Mesendoderm (in vitro differentiated cells): ENCODE measurements at places on chromosomes 3 and 15.

DNA sequence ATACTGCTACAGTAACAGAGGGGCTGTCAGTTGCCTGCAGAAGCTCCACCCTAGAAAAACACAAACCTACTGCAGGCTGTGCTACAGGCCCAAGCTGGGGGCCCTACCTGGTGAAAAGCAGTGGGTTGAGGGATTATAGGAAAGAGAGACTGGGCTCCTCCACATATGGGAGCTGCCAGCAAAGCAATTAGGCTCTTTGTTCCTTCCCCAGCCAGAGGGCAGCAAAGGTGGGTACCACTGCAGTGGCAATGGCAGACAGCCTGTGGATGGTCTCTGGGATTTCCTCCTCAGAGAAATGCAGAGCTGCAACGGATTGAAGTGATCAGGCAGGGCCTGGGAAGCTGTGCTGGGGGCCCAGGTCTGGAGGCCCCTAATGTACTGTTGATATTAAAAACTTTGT lies 19.1 kb upstream of the DNAAF4 start:
- peak; percentile 29 for DNase-seq

GRCh38 chr3:101998256-101998926 lies 149.1 kb downstream of the NFKBIZ start:
- DNase-seq: no peak

DNA sequence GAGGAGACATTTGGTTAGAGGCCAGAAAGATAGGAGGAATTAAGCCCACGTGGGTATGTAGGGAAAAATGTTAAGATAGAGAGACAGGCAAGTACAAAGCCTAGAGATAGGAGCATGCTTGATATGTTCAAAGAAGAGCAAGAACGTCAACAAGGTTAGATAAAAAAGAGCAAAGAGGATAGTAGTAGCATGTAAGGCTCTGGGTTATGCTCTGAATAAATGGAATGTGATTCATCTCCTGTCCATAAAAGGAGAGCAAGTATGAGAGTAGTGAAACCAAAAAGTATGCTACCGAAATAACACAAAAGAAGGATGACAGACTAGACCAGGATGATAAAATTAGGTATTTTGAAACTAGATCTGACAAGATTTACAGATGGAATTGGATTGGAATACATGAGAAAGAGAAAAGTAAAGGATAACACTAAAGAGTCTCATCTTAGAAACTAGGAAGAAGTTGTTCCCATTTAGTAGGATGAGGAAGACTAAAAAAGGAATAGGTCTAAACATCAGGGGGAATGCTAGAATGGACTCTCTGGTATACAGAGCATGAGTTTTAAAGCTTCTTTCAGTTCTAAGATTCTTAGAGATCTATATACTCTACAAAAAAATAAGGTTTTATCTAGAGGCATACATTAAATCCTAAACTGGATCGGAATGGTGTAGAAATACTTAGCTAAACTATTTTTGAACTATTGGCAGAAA lies 59.1 kb downstream of the TRPM7 start:
- DNase-seq: no peak

DNA sequence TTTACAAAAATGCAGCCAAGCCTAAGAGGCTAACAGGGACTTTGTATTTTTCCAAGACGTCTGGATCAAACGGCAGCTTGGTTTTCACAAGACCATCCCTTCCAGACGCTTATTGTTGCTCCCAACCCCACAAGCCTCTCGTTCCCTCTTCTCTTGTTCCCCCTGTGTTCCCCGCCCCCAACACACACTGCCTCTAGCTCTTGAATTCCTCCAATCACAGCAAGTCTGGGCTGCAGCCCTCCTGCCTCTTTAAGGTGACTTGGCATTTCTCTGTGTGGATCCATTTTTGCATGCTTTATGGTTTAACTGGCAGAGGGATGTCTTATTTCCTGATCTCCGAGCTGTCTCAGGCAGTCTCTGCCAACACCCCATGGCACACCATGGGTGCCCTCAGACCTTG lies 182.2 kb downstream of the ABHD5 start:
- peak; percentile 51 for DNase-seq

DNA sequence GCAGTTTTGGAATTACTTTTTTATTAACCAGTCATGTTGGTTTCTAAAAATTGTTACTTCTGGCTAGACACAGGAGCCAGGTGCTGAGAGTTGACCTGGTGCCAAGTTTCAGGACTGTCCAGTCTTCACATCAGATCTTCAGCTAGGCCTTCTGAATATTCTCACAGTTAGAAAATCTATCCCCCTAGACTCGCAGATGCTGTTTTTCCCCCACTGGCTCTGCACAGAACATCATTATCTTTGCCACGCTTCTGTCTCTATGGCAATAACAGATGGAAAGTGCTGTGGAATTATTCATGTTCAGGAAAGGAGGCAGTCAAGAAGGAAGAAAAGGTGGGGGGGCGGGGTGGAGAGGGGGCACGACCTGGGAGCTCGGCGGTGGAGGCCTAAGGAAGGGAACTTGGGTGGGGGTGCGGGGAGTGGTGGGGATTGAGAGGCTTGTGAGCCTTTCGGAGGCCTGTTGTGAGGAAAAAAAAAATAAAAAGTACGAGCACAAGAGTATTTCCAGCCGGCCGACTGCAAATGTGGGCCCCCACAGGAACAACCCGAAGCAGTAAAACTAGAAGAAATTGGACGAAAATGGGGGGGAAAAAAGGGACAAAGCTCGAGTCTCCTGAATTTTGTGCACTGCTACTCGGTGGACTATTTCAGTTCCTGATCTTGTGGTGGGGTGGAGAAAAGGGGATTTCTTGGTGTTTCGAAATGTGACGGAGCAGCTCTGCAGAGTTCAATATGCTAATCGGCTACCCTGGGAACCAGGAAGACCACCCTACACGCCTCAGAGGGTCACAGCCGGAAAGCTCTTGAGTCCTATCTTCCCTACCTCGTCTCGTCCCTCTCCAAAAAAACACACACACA lies 1.5 kb upstream of the SKIL start:
- peak; percentile 49 for DNase-seq

DNA sequence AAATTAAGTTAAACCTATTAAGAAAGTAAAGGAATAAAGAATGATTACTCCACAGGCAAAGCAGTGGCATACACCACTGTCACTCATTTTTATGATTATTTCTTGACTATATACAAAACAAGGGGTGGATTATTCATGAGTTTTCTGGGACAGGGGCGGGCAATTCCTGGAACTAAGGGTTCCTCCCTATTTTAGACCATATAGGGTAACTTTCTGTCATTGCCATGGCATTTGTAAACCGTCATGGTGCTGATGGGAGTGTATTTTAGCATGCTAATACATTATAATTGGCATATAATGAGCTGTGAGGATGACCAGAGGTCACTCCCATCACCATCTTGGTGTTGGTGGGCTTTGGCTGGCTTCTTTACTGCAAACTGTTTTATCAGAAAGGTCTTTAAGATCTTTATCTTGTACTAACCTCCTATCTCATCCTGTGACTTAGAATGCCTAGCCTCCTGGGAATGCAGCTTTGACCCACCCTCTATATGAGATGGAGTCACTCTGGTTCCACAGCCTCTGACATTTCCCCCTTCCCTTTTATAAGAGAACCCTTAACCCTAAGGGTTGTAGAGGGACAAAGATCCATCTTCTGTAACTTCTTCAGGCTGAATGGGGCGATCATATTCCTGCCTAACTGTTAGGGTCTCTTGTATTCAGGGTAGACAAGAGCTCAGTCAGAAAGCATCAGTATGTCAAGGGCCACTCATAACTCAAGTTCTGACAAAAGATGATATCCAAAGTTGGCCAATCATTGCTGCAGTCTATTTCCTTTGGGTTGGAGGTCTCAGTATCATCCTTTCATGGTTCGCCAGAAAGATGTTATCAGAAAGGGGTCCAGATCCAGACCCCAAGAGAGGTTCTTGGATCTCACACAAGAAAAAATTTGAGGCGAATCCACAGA lies 79.5 kb upstream of the LIPC start:
- no peak for DNase-seq

- no peak for DNase-seq
Observed at GRCh38 chr15:38843736-38844590, 279.3 kb upstream of the RASGRP1 start.

- no peak for DNase-seq
Observed at GRCh38 chr3:195101927-195102608, 168.9 kb downstream of the XXYLT1 start.

DNA sequence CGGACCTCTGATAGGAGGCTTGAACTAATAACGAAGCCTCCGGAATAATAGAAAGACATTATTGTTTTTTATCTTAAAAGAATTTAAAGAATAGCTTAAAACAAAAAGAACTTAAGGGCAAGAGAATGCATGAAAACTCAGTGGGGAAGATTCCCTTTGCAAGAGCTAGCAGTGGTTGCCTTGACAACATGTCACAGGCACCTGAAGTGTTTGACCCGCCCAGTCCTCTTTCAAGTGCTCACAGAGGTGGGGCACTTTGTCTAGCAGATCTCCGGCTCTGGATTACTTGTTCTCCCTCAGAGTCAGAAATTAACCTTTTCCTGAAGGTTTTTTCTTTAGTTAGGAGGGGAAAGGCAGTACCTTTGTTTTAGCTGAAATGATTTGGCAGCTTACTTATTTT lies 37.8 kb downstream of the LARS2 start:
- peak; percentile 86 for DNase-seq

DNA sequence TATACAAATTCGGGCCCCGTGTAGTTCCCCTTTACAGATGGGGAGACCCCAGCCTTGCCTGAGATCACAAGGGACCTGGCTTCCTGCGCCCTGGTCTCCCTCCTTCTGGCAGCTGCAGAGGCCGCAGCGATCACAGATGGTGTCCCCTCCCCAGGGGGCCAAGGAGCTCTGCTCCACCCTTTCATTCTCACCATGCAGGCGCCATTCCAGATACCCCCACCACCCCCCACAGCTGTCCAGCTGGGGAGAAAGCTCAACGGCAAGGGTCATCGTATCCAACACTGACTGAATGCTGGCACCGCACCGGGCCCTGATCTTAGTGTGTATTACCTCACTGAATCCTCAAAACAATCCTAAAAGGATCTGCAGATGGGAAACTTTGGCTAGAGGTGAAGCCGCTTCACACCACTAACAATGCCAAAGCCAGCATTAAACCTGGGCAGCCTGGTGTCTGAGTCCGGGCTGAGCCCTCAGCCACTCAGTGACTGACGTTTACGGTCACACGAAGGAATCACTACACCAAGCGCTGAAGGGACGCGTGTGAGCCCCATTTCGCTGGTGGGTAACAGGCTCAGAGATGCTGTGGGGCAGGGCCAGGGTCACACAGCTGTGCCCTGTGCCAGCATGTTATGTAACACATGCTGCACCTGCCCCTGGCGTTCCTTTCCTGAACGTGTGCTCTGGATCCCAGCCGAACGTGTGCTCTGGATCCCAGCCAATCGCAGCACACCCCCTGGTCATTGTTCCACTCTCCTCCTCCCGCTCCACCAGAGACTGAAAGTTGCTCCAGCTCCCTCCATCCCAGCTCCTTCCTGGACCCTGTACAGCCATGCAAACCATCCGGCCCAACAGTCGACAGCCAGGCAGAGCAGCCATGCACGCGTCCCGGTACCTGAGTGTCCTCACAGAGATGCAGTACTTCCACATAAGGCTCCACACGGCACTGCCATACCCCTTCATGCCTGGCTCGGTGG lies 51.8 kb downstream of the IQSEC1 start:
- DNase-seq: no peak

- peak; percentile 16 for DNase-seq
Observed at GRCh38 chr3:63450634-63451363, 172.7 kb downstream of the SYNPR start.

DNA sequence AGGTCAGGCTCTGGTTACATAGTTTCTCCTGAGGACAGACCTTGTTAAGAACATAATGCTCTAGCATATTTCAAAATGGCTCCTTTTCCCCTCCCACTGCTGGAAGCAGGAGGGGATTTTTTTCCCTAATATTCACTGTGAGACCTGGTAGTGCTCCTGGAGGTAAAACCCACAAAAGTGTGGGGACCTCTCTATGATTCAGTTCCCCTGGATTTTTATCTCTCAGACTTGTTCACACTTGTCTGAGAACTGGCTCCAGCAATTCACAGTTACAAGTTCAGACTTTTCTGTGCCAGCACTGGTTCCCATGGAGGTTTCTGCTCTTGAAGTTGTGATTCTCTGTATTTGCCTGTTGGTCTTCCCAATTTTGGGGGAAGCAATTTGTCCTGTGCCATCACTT lies 36.3 kb upstream of the PCOLCE2 start:
- no peak for DNase-seq

DNA sequence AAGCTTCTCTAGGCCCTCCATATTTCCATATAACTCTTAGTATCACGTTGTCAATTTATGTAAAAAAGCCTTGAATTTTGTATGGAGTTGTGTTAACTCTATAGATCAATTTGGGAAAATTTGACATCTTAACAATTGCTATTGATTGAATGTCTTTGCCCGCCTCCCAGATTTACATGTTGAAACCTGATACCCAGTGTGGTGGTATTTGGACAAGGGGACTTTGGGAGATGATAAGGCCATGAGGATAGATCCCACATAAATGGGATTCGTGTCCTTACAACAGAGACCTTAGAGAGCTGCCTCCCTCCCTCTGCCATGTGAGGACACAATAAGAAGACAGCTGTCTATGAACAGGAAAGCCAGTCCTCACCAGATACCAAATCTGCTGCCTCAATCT lies 21.1 kb upstream of the TNK2 start:
- peak; percentile 27 for DNase-seq

- no peak for DNase-seq
Observed at GRCh38 chr3:171556148-171556547, 95.9 kb upstream of the TNIK start.

GRCh38 chr3:70256566-70256965 lies 55.9 kb downstream of the MDFIC2 start:
- no peak for DNase-seq

- DNase-seq: peak; percentile 3
Observed at GRCh38 chr3:84835366-84835765, 123.4 kb upstream of the CADM2 start.

DNA sequence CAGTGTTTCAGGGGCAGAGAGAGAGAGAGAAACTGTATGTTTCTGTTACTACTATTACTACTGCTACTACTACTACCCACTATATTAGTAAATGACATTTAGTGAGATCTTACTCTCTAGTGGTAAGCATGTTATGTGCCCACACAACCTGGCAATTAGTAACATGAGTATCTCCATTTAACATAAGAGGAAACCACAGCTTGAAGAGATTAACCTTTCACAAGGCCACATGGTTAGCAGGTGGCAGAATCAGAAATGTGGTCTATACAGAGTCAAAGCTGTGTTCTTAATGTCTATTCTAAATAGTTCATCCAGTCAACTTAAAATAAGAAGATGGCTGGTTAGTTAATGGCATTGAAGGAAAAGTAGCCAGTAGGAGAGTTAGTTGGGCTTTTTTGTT lies 961.6 kb downstream of the MCTP2 start:
- no peak for DNase-seq

GRCh38 chr3:64022451-64023186 lies 675 bp downstream of the PSMD6 start:
- no peak for DNase-seq
